ENCODE measurements at places on chromosomes 2 and 18. TPM values are rescaled to one million over a fixed set of nuclear protein-coding genes. Genes with fewer than 3 reads are reported as not detected.

The NAGK gene
- total RNA-seq = 79.7 TPM

The GYPC gene
- total RNA-seq = not detected

The KIDINS220 gene
- total RNA-seq = 14.9 TPM

The PDE1A gene
- 0.14 TPM for total RNA-seq

The ARHGAP28 gene
- total RNA-seq = 0.08 TPM

The HOXD11 gene
- 6.7 TPM for total RNA-seq

The FBXO15 gene
- 0.90 TPM for total RNA-seq

The GREB1 gene
- 3.7 TPM for total RNA-seq

The SERPINB13 gene
- not detected for total RNA-seq

The SP140L gene
- 4.4 TPM for total RNA-seq

The VWA3B gene
- 0.33 TPM for total RNA-seq

The ATP9B gene
- 18.7 TPM for total RNA-seq

The SLC5A7 gene
- not detected for total RNA-seq

The LYPD6 gene
- total RNA-seq = 0.19 TPM

The CGREF1 gene
- total RNA-seq = 8.5 TPM

The G6PC2 gene
- not detected for total RNA-seq

The QPCT gene
- total RNA-seq = 19.4 TPM

The NXPH2 gene
- not detected for total RNA-seq

The RNF181 gene
- 191 TPM for total RNA-seq

All from A549 treated with ZK216348 at 1 μM for 4 hours (cell line).